ENCODE measurements at places on chromosomes 1 and 21. TPM values are rescaled to one million over a fixed set of nuclear protein-coding genes. Genes with fewer than 3 reads are reported as not detected.

The CFHR1 gene
- not detected for total RNA-seq

The HOOK1 gene
- 1.3 TPM for total RNA-seq

The CAMK2N1 gene
- not detected for total RNA-seq

The PLPP3 gene
- 0.81 TPM for total RNA-seq

The DNM3 gene
- total RNA-seq = 4.0 TPM

The HMCN1 gene
- total RNA-seq = under 0.01 TPM

The IGSF5 gene
- total RNA-seq = not detected

The FMO3 gene
- not detected for total RNA-seq

The SLFNL1 gene
- total RNA-seq = 1.6 TPM

The POU3F1 gene
- 0.27 TPM for total RNA-seq

The DIRAS3 gene
- 0.27 TPM for total RNA-seq

The SUSD4 gene
- total RNA-seq = not detected

The S100A7 gene
- total RNA-seq = not detected

The PLA2G2D gene
- total RNA-seq = under 0.01 TPM

The CCDC24 gene
- 4.6 TPM for total RNA-seq

The HENMT1 gene
- 23.7 TPM for total RNA-seq

The UBL4B gene
- not detected for total RNA-seq

The B3GALT5 gene
- total RNA-seq = under 0.01 TPM

The EFNA3 gene
- total RNA-seq = 4.8 TPM

The PPIE gene
- total RNA-seq = 29.9 TPM

The SPRR2B gene
- not detected for total RNA-seq

The GNG12 gene
- total RNA-seq = under 0.01 TPM

The PRR9 gene
- not detected for total RNA-seq

The KRTAP11-1 gene
- not detected for total RNA-seq

The LIX1L gene
- total RNA-seq = 17.8 TPM

The RIMS3 gene
- 1.9 TPM for total RNA-seq

The TEDDM1 gene
- not detected for total RNA-seq

The LORICRIN gene
- total RNA-seq = not detected

The TNN gene
- total RNA-seq = not detected

The EVA1B gene
- total RNA-seq = 143 TPM

The RNU1-3 gene
- under 0.01 TPM for total RNA-seq

The OLFML3 gene
- 3.2 TPM for total RNA-seq

The KCNE2 gene
- not detected for total RNA-seq

The JAM2 gene
- total RNA-seq = 0.81 TPM

Data from hematopoietic multipotent progenitor cell (in vitro differentiated cells).